ENCODE measurements at places on chromosomes 7 and 10.

DNA sequence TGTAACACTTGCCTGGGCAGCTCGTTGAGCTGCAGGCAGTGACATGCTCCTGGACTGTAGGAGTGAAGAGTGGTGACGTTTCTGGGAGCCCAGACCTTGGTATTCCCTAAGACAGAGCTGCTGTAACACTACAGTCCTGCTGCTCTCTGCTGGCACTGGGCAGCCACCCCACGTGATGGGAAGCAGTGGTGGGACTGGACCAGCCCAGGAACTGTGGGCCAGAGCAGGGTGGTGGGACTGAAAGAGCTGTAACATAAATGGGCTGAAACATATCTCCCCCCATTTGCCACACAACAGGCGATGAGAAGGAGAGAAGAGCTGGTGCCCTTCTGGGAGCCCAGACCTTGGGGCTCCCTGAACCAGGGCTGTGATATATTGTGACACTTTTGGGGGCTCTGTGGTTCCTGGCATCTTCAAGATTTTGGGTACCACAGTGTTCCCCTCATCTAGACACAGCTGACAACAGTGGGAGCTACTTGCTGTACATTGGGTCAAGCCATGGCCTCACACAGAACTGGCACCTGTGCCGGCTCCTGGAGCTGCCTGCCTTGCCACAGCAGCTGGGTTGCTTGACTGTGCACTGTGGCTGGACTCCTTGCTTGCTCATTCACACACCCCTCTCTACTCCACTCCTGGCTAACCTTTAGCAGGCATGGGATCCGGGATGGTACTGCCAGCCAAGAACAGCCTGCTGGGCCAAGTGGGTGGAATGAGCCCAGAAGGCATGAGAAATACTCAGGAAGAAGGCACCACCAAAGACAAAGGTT is 161.3 kb upstream of the PCDH15 start:
- no peak for DNase-seq

DNA sequence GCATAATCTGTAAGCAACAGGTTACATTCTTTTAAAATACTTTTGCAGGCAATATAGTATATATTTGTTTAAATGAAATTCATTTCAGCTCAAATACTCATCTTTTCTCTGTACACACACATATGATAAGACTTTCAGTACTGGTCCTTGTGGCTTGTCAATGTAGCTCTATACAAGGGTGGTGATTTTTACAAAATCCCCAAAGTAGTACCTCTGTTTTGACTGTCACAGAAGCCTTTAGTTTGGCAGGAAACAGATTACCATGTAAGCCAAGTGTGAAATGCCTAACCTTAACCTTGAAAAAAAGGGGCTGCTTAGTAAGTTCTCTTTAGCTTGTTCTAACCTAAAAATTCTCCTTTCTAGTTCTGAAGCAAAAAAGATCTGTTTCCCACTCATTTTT is 87.9 kb downstream of the KCND2 start:
- DNase-seq, result no peak

- DNase-seq, result no peak
Measured at GRCh38 chr7:134806197-134806596, 26.8 kb downstream of the CALD1 start.

GRCh38 chr10:14380746-14381145 is 50.0 kb upstream of the FRMD4A start:
- no peak for DNase-seq

Data from activated CD4-positive, alpha-beta T cell treated with anti-CD3 and anti-CD28 coated beads, Interleukin-2, amount 50 U/mL, for 1 hour (primary cell).